ENCODE measurements at places on chromosomes 4 and X.

DNA sequence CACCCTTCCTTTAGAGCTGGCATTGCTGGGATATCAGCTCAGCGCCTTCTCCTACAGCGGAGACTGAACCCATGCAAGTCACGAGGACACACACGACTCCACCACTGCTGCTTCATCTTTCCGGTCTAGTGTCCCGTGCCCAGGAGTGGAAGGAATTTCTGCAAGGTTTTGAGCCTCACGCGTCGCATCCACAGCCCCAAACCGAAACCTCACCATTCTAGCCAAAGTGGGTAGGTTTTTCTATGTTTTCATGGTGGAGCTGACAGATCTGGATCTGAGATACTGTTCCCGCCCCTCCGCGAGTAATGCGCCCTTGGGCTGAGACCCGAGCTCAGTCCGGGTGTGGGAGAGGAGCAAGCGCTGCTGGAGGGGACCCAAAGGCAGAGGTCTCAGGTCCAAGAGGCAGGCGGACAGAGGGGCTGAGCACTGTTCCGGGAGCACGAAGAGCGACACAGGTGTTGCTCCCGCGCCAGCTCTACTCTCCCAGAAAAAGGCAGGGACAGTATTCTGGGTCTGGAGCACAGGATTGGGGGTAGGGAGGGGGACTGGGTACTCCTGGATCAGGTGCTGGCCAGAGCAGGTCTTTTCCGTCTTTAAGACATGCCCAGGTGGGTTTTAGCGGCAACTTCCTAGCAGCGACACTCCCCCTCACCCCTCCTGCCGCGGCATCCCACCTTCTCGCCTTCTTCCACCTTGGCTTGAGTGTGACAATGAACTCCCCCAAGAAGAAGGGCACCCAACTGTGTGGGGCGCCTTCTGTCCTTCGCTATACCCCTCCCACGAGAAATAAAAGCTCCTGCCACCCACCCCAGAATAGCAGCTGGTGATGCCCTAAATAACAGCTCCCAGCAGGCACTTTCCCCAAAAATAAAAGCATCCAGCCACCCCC is 1.8 kb downstream of the EPHA5 start:
- peak; percentile 63 for DNase-seq

DNA sequence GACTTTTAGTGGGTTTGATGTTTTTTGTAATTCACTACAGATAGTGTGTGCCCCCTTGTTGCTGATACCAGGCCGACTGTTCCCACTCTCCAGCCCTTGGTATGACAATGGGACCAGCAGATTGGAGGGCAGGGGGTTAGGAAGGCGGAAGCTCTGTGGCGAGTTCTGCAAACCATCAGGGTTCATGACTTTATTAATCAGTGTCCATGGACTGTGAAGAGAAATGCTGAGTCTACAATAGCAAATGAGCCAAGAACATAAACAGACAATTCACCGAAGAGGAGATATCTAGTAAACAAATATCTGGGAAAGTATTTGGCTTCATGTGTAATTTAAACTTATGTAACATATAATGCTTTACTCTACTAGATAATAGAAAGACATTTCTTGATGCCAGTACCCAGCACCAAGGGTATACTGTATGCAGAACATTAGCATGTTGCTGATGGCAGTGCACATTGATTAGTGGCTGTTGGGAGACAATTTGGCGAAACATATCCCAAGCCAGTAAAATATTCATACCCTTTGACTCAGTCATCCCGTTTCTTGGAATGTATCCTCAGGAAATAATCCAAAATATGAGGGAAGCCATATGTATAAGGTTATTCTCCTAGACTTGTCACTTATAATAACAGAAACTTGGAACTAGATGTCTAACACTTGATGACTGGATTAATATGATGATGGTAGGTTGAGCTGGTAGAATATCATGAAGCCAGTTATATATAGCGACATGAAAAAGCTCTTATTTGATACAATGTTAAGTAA is 169.4 kb downstream of the PTTG2 start:
- DNase-seq: peak; percentile 66

DNA sequence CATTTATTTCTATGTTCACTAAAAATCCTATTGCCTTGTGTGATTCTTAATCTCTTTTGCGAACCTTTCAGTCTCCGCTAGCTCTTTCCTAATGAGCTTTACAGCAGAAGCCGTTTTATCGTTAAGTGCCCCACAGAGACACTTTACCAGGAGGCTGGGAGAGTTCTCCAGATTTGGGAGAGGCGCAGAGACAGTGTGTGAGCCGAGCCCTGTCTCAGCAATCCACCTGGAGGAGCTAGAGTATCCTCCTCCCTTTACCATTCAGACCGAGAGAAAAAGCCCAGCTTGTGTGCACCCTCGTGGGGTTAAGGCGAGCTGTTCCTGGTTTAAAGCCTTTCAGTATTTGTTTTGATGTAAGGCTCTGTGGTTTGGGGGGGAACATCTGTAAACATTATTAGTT is 54.9 kb upstream of the MTM1 start:
- no peak for DNase-seq

GRCh38 chr4:86717651-86718050 is 123.5 kb downstream of the PTPN13 start:
- DNase-seq: no peak

DNA sequence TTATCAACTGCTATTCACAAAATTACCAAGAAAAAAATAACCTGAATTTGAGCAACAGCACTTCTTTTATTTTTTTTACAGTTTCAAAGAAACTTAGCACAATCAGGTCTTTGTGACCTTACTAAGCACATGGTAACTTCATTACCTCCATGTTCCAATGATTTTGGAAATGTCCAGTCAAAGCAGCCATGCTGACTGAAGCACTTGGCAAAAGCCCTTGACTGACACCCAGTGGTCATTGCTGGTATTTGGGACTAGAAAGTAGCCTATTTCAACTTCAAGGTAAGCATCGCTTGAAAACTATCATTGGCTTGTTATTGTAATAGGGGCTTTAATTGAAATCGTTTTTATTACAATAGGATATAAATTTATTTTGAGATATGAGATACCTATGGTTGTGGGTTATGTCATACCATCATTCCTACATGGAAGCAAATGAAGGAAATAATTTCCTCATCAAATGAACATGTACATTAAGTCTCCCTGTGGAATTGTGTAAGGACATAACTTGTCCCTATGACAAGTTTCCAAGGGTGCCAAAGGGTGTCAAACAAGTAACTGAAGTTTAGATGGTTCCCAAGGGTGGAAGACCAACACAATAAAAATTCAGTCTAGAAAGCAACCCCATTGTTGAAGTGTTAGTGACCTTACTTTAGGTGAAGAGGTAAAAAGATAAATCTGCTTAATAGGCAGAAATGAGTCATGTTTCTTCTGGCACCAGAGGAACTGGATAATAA is 15.2 kb upstream of the ANXA10 start:
- peak; percentile 68 for DNase-seq

DNA sequence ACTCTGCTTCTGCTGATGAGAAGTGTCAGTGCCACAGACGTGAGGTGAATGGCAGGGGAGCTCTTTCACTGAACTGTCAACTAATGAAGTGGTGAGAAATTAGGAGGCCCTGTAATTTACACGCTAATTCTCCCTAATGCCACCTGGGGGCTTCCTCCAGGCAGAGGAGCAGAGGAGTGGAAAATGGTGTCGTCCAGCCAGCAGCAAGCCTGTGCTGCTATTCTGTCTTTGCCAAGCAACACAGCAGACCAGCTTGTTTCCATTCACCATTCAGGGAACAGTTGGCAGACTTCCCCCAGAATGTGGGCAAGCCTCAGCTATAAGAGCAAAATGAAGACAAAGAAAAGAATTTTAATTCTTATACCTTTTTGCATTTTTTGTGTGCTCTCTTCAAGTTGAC is 245.2 kb upstream of the TET2 start:
- no peak for DNase-seq

GRCh38 chrX:2452799-2453198 is 48.0 kb downstream of the DHRSX start:
- no peak for DNase-seq

GRCh38 chrX:149205937-149206336 is 299.2 kb downstream of the IDS start:
- no peak for DNase-seq

GRCh38 chr4:103171006-103171405 is 27.1 kb downstream of the CENPE start:
- peak; percentile 3 for DNase-seq

GRCh38 chrX:45621376-45622041 is 420.8 kb upstream of the DIPK2B start:
- peak; percentile 59 for DNase-seq

DNA sequence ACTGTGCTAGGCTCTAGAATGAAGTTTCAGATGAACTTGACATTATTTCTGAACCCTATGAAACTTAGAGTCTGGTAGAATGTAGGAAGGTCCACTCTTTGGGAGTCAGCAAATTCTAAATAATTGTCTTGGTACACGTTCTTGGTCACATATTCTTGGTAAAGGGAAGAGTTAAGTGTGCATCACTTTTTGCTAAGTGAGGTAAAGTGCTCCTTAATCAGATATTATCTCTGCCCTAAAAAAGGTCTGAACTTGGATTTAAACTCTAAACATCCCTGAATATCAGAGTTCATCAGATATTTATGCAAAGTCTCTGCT is 7.2 kb downstream of the OCIAD2 start:
- DNase-seq: no peak

DNA sequence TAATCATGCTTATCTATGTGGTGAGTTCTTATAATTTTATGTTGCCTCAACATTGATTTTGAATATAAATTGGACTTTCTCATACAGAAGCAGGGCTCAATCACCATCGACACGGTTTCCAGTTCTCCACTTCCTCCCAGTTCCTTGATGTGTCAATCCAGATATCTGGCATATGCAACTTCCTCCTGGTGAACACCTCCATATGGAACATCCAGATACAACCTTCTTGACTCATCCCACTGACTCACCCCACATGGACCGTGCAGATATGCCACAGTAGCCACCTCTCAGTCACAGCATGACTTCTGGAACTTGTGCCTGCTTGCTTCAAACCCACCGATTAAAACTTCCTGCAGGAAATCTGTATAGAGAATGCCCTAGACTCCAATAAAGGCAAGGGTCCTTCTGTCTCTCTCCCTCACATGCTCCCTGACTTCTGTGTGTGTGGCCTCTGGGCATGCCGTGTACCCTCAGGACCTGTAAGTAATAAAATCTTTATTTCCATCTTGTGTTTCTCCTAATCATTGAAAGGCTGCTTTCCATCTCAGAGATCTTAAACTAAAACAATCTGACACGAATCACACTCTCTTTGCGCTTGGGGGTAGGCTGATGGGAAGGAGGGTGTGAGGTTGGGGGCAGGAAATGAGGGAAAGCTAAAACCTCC is 67.0 kb downstream of the HTRA3 start:
- DNase-seq: peak; percentile 25

GRCh38 chrX:138411048-138411447 is 300.5 kb downstream of the FGF13 start:
- no peak for DNase-seq

GRCh38 chrX:154380153-154380552 is 1.1 kb downstream of the EMD start:
- no peak for DNase-seq

DNA sequence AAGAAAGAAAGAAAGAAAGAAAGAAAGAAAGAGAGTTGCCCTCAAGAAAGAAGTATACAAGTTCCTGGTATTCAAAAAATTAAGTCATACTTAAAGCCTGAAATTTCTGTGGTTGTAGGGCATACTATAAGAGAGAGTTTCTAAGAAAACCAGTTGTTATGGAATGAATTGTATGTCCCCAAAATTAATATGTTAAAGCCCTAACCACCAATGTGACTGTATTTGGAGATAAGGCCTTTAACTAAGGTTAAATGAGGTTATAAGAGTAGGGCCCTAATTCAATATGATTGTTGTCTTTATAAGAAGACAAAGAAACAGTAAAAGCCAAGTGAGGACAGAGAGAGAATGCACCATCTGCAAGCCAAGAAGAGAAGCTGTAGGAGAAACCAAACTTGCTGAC is 521.1 kb downstream of the CCSER1 start:
- no peak for DNase-seq

Data from fibroblast of skin of scalp (primary cell).